Activated CD4-positive, alpha-beta T cell treated with anti-CD3 and anti-CD28 coated beads for 1 hour (primary cell): ENCODE measurements at places on chromosomes 6 and 20.

DNA sequence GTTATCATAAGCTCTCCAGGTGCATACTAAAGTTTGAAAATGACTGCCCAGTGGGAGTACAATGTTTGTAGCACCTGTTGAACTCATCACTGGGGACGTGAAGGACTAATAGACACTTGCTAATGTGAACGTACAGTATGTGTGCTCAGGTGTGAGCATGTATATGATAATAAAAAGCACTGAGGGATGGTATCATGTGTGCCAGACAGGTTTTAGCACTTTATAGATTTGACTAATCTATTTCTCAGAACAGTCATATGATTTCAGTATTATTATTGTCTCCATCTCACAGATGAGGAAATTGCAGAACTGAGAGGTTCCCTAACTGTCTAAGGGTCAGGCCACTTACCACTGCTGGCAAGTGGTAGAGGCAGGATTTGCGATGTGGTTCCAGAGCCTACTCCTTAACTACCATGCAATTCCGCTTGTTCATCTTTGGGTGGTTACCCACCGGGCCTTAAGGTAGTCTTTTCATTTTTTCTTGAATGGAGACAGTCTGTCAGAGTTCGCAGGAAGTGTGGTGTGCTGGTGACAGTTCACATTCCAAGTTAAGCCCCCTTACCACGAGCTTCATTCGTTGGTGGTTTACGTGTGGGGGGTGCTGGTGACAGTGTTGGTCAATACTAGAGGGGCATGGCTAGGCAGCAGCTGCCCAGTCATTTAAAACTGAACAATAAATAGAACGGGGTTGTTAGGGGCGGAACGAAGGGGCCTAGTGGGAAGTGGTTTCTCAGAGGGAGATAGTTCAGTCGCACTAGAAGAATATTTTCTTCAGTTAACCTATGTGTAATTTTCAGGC lies 46.8 kb downstream of the RREB1 start:
- no peak for DNase-seq

GRCh38 chr6:151808371-151809241 lies 1.1 kb downstream of the ESR1 start:
- no peak for DNase-seq

- DNase-seq = peak; percentile 52
Observed at GRCh38 chr6:28838289-28838633, 85.5 kb downstream of the TRIM27 start.

- no peak for DNase-seq
Observed at GRCh38 chr6:35173044-35173426, 31.9 kb upstream of the TCP11 start.

DNA sequence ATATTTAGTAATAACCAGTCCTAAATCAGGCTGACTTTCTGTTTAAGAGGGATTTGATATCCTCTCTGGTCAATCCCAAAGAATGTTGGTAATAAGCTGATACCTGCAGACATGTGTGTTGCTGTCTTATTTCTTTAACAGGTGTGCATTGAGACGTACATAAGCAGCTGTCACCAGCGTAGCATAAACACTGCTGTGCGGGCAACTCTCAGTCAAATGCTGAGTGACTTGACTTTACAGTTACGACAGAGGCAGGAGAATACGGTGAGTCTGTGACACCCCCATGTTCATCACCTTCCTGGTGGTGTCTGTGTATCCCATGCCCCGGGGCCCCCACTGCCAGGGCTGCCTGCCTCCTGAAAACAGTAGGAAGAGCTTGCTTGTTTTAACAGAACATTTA lies 20.1 kb upstream of the PBOV1 start:
- no peak for DNase-seq

GRCh38 chr20:62155428-62156253 lies 12.1 kb downstream of the SS18L1 start:
- no peak for DNase-seq

GRCh38 chr6:122653094-122653493 lies 42.9 kb downstream of the PKIB start:
- DNase-seq = no peak
